ENCODE measurements at places on chromosomes 7 and 10.

DNA sequence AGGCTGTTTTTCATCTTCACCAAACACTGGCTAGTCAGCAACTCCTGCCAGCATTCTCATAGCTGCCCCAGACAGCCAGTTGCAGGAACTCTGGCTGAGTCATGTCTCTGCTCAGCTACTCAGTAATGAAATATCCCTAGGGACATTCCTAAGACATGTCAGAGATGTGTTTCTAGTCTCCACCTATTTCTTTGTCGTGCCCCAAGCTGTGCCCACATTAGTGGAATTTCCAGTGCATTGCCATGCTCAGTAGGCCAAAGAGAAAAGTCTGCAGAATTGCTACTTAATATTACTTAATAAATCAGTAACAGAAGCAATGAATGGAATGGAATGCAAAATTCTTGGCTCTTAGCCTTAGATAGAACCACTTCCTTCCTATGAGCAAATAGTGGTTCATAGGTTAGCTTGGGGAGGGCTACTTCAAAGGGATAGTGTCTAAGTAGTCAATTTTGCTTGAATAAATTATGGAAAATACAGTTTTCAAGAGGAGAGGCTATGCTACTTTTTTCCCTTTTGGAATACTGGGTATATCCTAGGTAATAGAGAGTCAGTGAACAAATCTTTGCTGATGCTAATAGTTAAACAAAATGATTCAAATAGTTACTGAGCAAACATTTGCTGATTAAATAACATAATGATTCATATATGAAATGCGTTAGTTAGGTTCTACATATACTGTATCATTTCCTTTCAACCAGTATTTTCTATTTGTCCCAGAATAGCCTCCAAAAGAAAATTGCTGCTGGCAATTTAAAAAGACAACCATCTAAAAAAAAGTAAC, 23.6 kb upstream of the SEMA3C start:
- no peak for DNase-seq

- no peak for DNase-seq
These were observed 23.2 kb downstream of the COL1A2 start for GRCh38 chr7:94417901-94418300.

DNA sequence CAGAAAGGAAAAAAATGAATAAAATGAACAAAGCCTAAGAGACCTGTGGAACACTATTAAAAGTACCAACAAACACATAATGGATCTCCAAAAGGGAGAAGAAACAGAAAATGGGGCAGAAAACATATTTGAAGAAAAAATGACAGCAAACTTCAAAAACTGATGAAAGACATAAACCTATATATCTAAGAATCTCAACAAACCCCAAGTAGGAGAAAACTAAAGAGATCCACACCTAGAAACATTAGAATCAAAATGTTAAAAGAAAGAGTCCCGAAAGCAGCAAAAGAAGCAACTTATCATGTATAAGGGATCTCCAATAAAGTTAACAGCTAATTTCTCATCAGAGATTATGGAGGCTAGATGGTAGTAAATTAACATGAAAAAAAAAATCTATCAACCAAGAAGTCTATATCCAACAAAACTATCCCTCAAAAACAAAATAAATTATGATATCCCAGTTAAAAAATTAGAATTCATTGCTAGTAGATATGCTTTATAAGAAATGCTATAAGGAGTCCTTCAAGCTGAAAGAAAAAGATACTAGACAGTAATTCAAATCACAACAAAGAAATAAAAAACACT, 68.0 kb downstream of the DNAJC1 start:
- DNase-seq: no peak

GRCh38 chr10:121736315-121737130, 138.3 kb upstream of the FGFR2 start:
- DNase-seq: no peak

DNA sequence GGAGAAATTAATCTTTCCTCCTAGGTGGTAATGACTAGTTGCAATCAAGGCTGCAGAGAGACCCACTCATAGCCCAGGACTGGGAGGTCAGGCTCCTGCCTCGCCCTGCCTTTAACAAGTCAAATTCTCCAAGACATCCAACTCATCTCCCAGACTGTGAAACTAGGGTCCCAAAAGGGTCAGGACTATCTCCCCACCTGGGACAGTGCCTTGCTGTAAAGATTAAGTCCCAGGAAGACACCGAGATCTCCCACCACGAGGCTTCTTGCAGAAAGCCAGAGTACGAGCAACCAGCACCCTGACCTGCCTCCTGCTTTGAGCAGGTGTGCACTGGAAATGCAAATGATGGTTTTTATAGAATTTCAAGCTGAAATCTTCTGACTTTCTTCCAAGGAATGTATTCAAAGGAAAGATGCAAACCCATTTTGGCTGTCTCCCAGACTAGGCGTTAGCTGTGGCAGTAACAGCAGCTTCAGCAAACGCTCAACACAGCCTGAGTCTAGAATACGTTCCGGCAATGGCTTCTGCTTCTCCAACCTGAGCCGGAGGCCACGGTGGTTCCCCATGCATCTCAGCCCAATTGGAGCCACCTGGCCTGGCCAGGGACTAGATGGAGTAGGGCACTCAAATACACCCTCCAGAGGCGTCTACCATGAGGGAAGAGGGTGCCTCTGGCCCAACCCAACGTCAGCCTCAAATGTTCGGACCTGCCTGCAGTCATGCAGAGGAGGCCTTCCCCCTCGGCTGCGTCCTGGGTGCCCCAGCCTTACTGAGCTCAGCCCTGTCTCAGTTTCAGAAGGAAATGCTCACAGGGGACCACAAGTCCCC, 170.4 kb downstream of the PRKAG2 start:
- DNase-seq: no peak

GRCh38 chr10:97117372-97117771, 68.4 kb downstream of the SLIT1 start:
- no peak for DNase-seq

DNA sequence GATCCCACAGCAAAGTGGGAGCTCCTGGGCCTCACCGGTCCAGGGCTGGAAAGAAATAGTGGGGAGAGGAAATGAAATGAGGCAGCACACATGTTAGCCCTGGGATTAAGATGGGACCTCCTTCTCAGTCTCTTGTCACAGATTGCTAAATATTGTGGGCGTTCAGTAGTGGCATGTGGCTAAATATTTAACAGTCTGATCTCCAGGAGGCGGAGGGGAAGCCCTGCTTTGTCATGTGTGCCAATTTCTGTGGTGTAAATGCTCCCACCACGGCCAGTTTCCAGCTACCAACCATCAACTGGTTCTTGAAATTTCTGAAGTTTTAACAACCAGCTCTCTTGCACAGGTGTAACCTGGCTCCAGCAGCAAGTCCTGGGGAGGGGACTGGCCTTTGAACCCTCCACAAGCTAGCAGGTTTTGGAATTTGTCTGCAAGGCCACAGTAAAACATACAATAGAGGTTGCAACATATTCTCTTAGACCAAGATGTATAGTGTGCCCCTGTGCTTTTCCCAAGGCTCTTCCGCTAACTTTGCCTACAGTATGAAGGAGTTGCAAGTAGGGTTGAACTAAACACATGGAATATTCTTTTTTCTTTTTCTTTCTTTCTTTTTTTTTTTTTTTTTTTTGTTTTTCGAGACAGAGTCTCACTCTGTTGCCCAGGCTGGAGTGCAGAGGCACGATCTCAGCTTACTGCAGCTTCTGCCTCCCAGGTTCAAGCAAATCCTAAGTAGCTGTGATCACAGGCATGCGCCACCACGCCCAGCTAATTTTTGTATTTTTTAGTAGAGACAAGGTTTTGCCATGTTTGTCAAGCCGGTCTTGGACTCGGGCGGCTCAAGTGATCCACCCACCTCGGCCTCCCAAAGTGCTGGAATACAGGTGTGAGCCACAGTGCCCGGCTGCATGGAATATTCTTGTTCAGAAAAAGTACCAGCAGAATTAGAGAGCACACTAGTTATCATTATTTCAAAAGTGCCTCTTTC, 103.1 kb upstream of the PCBD1 start:
- DNase-seq: no peak

- DNase-seq: no peak
These were observed 21.6 kb upstream of the TPK1 start for GRCh38 chr7:144857463-144857862.

DNA sequence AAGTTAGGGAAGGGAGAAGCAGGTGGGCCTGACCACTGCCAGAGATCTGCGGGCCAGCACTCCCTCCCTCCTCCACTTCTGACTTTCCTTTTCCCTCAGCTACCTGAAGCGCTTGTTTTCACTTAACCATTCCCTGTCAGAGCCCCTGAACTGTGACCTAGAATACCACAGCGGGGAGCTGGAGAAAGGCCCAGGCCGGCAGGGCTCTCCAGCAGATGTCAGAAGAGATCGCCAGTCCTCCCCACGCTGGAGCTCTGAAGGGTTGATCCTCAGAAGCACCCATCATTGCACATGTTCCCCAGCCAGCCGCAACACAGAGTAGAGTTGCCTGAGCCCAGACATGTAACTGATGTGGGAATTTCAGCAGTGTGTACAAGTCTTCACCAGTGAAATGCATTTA, 44.4 kb upstream of the GAD2 start:
- no peak for DNase-seq

DNA sequence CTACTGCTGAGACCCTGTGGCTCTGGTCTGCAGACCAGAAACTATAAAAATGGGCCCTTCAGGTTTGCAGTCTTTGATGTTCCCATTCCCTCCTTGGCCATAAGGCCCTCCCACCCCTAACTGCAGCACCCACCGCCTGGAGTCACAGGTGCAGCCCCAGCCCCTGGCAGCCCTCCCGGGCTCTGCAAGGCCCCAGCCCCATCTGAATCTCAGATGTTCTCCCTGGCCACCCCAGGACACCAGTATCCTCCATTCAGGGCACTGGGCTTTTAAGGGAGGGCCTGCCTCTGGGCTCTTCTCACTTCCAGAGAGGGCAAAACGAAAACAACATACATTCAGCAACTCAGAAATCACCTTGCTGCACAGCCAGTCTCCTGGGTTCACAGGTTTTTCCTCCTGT, 107.7 kb upstream of the RET start:
- DNase-seq: no peak

All from AML-193 (cell line).